ENCODE measurements at places on chromosomes 2 and 18.

DNA sequence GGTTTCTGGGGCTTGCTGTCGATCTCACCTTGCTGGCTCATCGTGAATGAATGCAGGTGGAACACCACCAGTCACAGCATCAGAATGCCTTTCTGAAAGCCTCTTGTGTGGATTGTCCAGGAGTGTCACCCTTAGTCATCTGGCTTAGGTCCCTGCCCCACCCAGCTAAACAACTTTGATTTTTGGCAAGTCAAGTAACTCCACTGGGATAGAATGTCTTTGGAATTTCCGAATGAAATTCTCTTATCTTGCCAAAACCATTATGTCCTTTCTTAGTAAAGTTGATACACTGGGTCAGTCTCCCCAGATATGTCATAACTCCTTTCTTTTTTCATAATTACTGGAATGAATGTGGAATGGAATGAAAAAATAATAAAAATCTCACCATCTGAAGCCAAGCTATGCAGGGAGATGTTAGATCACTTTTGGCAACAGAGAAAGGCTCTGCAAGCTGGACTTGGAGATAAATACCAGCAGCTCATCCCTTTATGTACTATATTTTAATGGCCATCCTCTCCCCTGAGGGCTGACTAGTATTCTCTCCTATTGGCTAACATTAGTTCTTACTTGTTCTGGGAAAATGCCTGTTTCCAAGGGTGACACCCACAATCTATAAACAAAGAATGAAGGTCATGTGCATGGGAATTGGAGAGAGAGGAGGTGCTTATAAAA is 35.4 kb downstream of the INSIG2 start:
- no peak for DNase-seq

GRCh38 chr2:108910541-108911396 is 78.3 kb downstream of the EDAR start:
- DNase-seq: no peak

DNA sequence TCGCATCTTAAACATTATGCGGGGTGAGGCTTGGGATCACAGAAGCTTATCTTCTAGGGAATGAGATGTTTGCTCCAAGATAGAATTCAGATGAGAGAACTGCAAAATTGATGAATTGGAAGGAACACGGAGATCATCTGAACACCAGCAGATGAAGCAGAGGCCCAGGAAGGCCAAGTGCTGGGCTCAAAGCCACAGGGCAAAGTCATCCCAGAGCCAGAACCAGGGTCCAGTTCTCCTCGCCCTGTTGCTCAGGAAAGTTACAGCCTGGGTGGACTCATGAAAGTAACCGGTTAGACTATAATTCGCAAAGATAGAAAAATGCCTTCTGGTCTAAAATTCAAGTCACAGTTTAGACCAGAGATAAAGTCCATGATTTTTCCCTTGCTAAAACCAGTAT is 456.1 kb upstream of the ID2 start:
- no peak for DNase-seq

DNA sequence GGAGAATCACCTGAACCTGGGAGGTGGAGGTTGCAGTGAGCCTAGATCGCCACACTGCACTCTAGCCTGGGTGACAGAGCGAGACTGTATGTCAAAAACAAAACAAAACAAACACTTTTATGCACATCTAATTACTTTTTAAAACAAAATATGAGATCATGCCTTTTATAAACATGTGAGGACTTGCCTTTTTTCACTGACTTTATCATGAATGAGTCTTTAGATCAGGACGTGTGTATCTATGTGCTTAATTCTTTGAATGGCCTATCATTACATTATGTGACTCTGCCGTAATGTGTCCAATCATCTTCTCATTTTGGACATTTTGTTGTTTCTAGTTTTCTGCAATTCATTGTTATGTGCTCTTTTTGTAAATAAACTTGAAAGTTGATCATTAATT is 58.7 kb downstream of the FAM117B start:
- no peak for DNase-seq

- no peak for DNase-seq
Measured at GRCh38 chr2:40955042-40955441, 503.2 kb upstream of the SLC8A1 start.

DNA sequence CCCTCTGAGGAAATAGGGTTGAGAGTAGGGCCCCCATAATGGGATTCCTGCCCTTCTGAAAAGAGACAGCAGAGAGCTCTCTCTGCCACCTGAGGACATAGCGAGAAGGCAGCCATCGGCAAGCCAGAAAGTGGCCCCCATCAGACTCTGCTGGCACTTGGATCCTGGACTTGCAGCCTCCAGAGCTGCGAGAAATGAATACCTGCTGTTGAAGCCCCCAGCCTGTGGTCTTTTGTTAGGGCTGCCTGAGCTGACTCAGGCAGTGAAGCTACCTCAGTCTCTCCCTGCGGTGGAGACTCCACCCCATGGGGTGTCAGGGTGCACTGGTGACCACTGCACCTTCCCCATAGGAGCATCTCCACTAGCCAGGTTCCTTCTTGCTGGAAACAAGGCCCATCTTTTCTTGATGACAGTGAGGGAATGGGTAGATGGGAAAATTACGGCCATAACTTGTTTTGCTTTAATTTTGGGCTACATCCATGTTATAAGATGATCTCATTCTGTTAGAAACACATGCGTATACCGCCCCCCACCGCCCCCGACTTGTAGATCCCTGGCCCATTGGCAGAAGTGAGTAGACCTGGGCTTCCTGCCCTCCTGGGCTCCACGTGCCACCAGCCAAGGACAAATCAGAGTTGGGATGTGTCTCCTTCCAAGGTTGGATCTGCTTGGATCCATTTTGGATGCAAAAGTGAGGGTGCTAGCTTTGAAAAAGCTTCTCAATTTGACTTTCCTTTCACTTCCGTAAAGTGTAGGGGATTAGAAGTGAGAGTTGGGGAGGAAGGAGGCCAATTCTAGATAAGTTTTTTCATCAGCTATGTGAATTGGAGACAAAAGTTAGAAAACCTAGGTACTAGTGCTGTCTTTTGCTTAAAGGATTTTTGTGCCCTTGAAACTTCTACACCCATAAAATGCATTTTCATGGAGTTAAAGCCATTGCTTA is 42.9 kb downstream of the NCK2 start:
- DNase-seq: no peak
